ENCODE measurements at places on chromosomes 5 and 9.

- no peak for DNase-seq
Observed at GRCh38 chr9:104412238-104412637, 91.8 kb upstream of the OR13F1 start.

- DNase-seq = no peak
Observed at GRCh38 chr5:58165152-58165551, 294.7 kb downstream of the PLK2 start.

DNA sequence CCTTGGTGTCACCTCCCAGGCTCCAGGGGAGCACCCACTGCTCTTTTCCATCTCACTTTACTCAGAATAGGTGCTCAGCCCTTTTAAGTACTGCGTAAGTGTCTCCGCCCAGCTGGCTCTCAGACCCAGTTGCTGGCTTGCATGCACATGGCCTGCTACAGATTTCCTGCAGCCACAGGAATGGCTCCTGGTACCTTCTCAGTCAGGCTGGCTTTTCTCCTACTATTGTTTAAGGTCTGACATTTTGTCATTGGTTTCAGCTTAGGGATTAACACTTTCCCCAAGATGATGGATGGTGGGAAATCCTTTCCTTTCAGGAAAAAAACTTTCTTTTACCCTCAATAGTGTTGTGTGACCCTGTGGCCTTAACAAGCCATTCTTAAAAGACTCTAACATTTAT, 1652.3 kb upstream of the WWC1 start:
- DNase-seq = no peak

DNA sequence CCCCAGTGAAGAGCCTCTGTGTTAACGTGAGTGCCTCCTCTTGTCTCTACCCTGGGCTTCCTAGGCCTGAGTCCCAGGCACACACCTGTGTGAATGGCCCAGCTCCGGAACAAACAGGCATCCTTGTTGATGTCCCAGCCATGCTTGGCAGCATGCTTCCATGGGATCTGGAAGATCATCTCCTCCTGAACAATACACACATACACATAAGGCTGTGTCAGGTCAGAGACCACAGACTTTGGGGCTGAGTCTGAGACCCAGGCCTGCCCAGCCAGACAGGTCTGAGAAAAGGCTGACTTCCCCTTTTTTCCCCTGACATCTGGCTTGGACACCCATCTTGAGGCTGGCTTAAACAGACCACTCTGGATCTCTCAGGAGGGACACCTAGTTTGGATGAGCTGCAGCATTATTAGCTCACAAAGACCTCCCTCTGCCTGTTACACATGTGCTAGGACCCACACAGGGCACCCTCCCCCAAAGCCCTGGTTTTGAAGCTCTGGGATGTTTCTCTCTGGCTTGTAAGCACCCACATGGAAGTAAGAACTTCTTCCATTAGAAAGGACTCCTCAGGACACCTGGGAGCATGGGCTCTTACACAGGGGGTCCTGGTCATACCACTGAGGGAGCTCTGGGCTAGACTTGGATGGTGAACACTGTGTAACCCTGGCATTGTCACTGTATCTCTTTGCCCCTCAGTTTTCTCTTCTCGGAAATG, 2.6 kb downstream of the IRF1 start:
- DNase-seq = no peak

GRCh38 chr5:96340357-96340756, 92.7 kb downstream of the PCSK1 start:
- DNase-seq = no peak

GRCh38 chr9:14585730-14586473, 107.3 kb downstream of the ZDHHC21 start:
- no peak for DNase-seq

GRCh38 chr5:94968507-94969095, 316.3 kb downstream of the MCTP1 start:
- DNase-seq = peak; percentile 23

DNA sequence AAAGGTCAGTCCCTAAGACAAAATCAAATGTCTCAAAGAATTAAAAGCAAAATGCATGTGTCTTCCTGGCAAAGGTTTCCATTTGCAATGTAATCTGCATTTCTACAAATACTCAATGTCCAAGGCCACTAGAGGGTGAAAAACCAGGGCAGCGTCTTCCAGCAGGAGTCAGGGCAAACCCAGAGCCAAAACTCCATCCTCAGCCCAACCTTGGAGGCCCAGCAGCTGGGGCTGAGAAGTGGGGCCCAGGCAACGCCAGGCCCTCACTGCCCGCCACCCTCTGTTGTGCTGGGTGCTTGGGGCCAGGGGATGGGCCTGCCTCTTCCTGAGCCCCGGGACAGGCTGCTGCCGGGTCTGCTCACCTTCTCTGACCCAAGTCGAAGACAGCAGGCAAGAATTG, 200.1 kb downstream of the PAX5 start:
- no peak for DNase-seq

All from left renal pelvis (tissue), 4 donors.